Transverse colon (tissue), 4 donors: ENCODE measurements at places on chromosomes 13 and 19. TPM values are rescaled to one million over a fixed set of nuclear protein-coding genes. Genes with fewer than 3 reads are reported as not detected.

Gene HIPK4
- not detected for total RNA-seq

Gene RFPL4AL1
- total RNA-seq: not detected

Gene ZNF700
- total RNA-seq: 38.3 TPM

Gene CLEC4M
- not detected for total RNA-seq

Gene ARID3A
- total RNA-seq: 2.2 TPM

Gene CCDC124
- total RNA-seq: 45.2 TPM

Gene OR7C1
- not detected for total RNA-seq

Gene LRCH1
- total RNA-seq: 5.2 TPM

Gene ODAD3
- total RNA-seq: 0.32 TPM

Gene OR10H2
- not detected for total RNA-seq

Gene ZNF91
- total RNA-seq: 93.9 TPM

Gene SIGLEC5
- total RNA-seq: not detected

Gene GPATCH1
- total RNA-seq: 14.0 TPM

Gene EBI3
- total RNA-seq: 0.96 TPM

Gene NXNL1
- total RNA-seq: not detected

Gene ACTMAP
- 9.3 TPM for total RNA-seq

Gene RNF225
- total RNA-seq: not detected

Gene ZNF101
- total RNA-seq: 16.8 TPM

Gene KCNN1
- total RNA-seq: not detected

Gene ZNF132
- total RNA-seq: 3.6 TPM

Gene PDX1
- 0.16 TPM for total RNA-seq

Gene LILRB3
- total RNA-seq: 7.6 TPM

Gene HSH2D
- 22.9 TPM for total RNA-seq

Gene KLK3
- total RNA-seq: 3.8 TPM

Gene ATP1A3
- 0.20 TPM for total RNA-seq

Gene ICAM4
- not detected for total RNA-seq

Gene FGF22
- not detected for total RNA-seq

Gene TPTE2
- total RNA-seq: not detected

Gene SKA3
- 1.6 TPM for total RNA-seq

Gene OR7D2
- not detected for total RNA-seq

Gene PDE4C
- total RNA-seq: 18.3 TPM

Gene CEBPA
- total RNA-seq: 84.2 TPM

Gene ZNF253
- 41.6 TPM for total RNA-seq

Gene POSTN
- 18.0 TPM for total RNA-seq

Gene IGFL3
- total RNA-seq: not detected

Gene ATXN8OS
- total RNA-seq: not detected

Gene GZMM
- not detected for total RNA-seq

Gene NMRK2
- not detected for total RNA-seq
